ENCODE measurements at places on chromosomes 2 and 18. TPM values are rescaled to one million over a fixed set of nuclear protein-coding genes. Genes with fewer than 3 reads are reported as not detected.
A peak's percentile ranks its signal among the peaks of the same experiment; 100 is the strongest.

DNA sequence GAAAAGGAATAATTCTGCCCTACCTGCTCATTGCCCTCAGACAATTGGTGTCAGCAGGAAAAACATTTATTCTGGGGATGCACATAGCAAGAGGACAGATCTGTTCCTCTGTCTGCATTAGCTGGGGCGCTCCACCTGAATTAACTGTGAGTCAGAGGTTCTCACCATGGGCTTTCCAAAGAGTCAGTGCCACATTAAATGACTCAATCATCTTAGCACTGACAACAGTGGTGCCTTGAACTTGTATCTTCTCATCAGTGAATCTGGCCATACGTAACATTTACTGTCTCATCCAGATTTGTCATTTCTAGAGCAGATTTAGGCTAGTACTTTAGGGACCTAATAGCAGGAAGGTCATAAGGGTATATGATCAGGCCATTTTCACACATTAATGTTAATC lies 358.1 kb upstream of the CRIM1 start:
- H3K27me3 ChIP-seq, result no peaks in the 10 kb centered on the region
- DNase-seq, result no peak
- H3K4me3 ChIP-seq, result no peak overlapping the region
- H3K4me1 ChIP-seq, result no peaks in the 10 kb centered on the region
- no peaks in the 10 kb centered on the region for H3K36me3 ChIP-seq

GRCh38 chr2:96239091-96239490 lies 26.7 kb downstream of the TMEM127 start:
- H3K4me1 ChIP-seq, result peaks cover 2% of the 10 kb centered on the region
- H3K27me3 ChIP-seq, result no peaks in the 10 kb centered on the region
- H3K36me3 ChIP-seq, result no peaks in the 10 kb centered on the region
- no peak for DNase-seq
- no peak overlapping the region for H3K27ac ChIP-seq

GRCh38 chr18:60872434-60872833 lies 460.8 kb upstream of the CDH20 start:
- no peak overlapping the region for H3K4me3 ChIP-seq
- no peaks in the 10 kb centered on the region for H3K36me3 ChIP-seq
- H3K4me1 ChIP-seq, result no peaks in the 10 kb centered on the region

- H3K27me3 ChIP-seq, result no peaks in the 10 kb centered on the region
- no peaks in the 10 kb centered on the region for H3K36me3 ChIP-seq
- H3K4me1 ChIP-seq, result peaks cover 3% of the 10 kb centered on the region
- H3K27ac ChIP-seq, result no peak overlapping the region
- H3K4me3 ChIP-seq, result no peak overlapping the region
- DNase-seq, result peak; percentile 75
Measured at GRCh38 chr2:145380436-145381017, 860.6 kb upstream of the ZEB2 start.

DNA sequence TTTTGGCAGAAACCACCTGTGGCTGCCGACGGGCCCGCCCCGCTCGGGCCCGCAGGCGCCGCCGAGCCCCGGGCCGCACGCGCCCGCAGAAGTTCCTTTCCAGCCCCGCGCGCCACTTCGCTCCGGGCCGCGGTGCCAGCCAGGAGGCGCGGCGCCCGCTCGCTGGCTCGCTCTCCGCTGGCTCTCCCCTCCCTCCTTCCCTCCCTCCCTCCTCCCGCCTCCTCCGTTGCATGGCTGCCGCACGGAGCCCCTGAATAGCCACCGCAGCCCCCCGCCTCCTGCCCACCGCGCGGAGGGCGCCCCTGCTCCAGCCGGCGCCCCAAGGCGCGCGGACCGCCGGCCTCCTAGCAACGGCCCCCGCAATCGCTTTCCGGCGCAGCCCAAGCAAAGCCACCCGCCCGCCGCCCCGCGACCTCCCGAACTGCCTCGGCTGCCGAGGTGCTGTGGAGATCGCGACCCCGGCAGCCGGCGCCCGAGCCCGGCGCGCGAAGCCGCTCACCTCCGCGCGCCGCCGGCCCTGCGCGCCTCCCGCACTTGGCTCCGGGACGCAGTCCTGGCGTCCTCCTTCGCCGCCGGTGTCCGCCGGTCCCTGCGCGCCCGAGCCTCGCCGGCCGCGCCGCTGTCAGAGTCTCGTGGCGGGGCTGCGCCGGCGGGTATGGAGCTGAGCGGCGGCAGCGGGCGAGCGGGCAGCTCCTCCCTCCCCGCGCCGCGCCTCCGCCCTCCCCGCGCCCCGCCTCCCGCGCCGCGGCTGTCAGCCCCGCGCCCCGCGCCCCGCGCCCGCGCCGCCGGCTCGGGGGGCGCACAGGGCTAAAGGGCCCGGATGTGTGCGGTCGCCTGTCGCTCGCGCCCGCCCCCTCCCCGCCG lies at the start of gene ZBTB7C:
ZBTB7C (minus strand) TSS at position 657 of the 864 bp plus-strand sequence.
- no peak within 1 kb of the TSS for H3K27ac ChIP-seq
- peak within 1 kb of the TSS; percentile 72 for H3K4me3 ChIP-seq
- no peaks in the 10 kb centered on the region for H3K4me1 ChIP-seq
- H3K36me3 ChIP-seq, result no peaks in the 10 kb centered on the region

- no peaks in the 10 kb centered on the region for H3K4me1 ChIP-seq
- no peaks in the 10 kb centered on the region for H3K36me3 ChIP-seq
- H3K27me3 ChIP-seq, result no peaks in the 10 kb centered on the region
- no peak overlapping the region for H3K27ac ChIP-seq
- no peak overlapping the region for H3K4me3 ChIP-seq
Measured at GRCh38 chr2:194015751-194016150, 1641.3 kb upstream of the SLC39A10 start.

GRCh38 chr2:138373993-138374408 lies 127.6 kb upstream of the SPOPL start:
- no peaks in the 10 kb centered on the region for H3K27me3 ChIP-seq
- no peak overlapping the region for H3K4me3 ChIP-seq
- H3K36me3 ChIP-seq, result no peaks in the 10 kb centered on the region
- H3K4me1 ChIP-seq, result no peaks in the 10 kb centered on the region
- DNase-seq, result peak; percentile 32

DNA sequence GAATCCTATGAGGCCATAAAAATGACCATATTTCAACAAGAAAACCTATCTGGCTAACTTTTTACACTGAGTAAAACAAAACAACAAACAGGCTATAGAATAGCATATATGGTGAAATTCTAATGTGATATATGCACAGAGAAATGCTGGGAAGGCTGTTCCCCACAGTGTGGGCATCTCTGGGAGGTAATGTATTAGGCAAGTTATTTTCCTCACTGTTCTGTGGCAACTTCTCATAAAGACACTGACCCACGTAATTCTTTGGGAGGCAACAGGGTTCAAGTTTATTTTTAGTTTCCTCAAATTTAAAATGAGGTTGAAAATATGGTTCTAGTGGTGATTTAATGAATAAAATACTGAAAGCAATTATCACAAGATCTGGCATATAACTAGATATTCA lies 46.7 kb downstream of the RNU4ATAC start:
- DNase-seq, result no peak
- H3K27me3 ChIP-seq, result no peaks in the 10 kb centered on the region
- H3K4me1 ChIP-seq, result peaks cover 2% of the 10 kb centered on the region
- no peak overlapping the region for H3K27ac ChIP-seq

DNA sequence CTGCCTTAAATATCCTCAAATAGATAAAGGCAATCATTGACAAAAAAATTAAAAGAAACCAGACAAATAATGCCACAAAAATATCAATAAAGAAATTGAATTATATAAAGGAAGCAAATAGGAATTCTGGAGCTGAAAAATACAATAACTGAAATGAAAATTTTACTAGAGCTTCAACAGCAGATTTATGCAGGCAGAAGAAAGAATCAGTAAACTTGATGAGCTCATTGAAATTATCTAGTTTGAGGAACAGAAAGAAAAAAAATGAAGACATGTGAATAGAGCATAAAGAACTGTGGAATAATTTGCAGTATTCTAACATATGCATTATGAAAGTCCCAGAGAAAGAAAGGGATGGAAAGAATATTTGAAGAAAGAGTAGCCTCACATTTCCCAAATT lies 41.9 kb upstream of the ZCCHC2 start:
- H3K4me1 ChIP-seq, result no peaks in the 10 kb centered on the region
- no peak for DNase-seq
- no peaks in the 10 kb centered on the region for H3K36me3 ChIP-seq

DNA sequence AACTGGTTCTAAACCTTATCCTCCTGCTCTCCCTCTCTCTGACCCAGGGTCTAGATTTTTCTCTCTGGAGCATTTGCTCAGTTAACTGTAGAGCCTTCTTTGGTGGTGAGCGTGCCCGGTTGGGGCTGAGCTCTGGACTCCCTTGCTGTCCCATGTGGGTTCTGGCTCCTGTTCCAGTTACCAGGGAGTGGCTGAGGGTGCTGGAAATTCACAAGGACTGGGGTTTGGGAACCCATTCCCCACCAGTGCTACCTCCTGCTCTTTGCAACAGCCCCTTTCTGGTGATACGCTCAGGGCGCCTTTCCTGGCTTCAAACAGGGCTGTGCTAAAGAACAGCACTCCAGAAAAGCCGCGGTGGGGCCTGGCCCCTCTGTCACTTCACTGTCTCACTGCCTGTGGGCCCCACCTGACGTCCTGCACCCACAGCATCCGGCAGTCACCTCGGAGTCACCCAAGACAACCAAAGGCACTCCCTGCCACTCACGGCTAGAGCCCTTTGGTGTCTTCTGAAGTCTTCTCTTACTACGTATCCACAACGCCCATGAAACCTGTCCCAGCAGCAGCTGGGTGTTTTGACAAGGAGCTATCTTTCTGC lies 41.3 kb downstream of the CAPN13 start:
- no peak for DNase-seq
- no peak overlapping the region for H3K4me3 ChIP-seq
- H3K27ac ChIP-seq, result no peak overlapping the region
- H3K36me3 ChIP-seq, result no peaks in the 10 kb centered on the region
- H3K27me3 ChIP-seq, result peaks cover 2% of the 10 kb centered on the region
- no peaks in the 10 kb centered on the region for H3K4me1 ChIP-seq

DNA sequence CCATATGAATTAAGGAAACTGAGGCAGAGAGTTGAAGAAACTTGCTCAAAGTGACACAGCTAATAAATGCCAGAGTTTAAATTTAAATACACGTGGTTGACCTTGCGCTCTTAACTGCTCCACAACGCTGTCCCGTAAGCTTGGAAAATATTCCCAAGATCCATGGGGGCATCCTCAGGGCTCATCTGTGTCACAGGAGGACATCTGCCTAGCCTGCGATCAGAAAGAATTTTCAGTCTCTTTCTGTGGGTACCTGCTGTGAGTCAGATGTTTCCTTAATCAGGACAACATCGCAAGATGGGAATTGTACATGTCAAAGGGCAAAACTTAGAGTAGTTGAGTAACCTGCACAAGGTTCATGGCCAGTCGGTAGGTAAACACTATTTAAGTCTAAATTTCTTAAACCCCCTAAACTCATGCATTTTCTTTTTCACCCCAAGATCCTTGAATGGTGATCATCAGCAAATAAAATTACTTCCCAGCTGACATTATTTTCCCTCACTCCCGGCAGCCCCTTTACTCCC lies 1.4 kb downstream of the CMPK2 start:
- no peaks in the 10 kb centered on the region for H3K4me1 ChIP-seq
- no peak overlapping the region for H3K27ac ChIP-seq
- no peaks in the 10 kb centered on the region for H3K36me3 ChIP-seq
- H3K4me3 ChIP-seq, result no peak overlapping the region
- H3K27me3 ChIP-seq, result peaks cover 2% of the 10 kb centered on the region
- DNase-seq, result no peak

DNA sequence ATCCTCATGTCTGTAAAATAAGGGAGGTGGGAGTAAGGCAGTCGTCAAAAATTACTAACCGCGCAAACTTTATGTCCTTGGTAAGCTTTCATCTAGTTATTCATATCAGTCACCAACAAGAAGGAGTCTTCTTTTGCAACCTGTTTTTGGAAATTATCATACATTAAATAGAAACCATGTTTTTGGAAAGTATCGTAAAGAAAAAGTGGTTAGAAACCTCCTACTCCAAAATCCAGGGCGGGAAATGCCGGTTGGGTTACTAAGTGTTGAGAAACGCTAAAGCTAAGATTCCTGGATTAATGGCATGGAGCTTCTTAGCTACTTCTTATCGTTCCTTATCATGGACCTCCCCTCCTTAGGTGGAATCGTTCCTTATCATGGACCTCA lies 778 bp downstream of the BBS5 start:
- H3K36me3 ChIP-seq, result no peaks in the 10 kb centered on the region
- H3K4me1 ChIP-seq, result no peaks in the 10 kb centered on the region
- DNase-seq, result peak; percentile 22
- H3K27ac ChIP-seq, result peak overlapping the region; percentile 69
- H3K27me3 ChIP-seq, result no peaks in the 10 kb centered on the region
- H3K4me3 ChIP-seq, result peak overlapping the region; percentile 87

DNA sequence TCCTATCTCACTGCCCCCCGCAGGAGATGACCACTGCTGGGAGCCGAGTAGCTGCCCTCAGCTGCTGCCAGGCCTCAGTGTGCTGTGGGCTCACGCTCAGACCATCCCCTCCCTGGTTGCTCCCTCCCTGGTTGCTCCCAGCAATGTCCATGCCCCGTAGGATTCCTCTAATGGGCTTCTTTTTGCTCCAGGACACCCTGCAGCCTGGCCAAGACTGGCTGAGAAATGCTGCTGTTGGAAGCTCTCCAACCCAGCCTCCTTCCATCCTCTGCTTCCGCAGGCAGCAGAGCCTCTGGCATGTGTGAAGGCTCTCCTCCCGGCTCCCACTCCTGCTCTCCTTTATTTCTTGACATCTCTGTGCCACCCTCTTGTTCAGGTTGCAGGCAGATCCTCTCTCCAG lies 48.6 kb downstream of the SOX11 start:
- DNase-seq, result peak; percentile 7
- H3K27me3 ChIP-seq, result no peaks in the 10 kb centered on the region
- no peak overlapping the region for H3K27ac ChIP-seq
- no peaks in the 10 kb centered on the region for H3K36me3 ChIP-seq

DNA sequence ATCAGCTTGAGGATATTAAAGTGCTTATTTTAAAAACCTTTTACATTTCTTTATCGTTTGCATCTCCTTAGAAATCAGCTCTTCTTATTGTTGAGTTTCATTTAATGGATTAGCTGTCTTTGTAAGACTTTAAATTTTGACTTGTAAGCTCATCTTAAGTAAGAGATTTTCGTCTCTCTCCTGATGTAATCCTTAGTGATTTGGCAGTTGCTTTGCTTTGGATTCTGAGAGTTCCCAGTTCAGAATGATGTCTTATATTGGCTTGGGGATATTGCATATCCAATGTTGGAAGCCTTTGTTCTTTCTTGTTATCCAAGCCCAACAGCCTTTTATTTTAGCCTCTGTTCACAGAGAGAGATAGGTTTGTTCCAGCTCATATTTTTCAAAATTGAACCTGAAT lies 212.1 kb downstream of the ARL6IP6 start:
- H3K4me3 ChIP-seq, result no peak overlapping the region
- no peak for DNase-seq
- no peaks in the 10 kb centered on the region for H3K4me1 ChIP-seq
- no peaks in the 10 kb centered on the region for H3K27me3 ChIP-seq
- H3K27ac ChIP-seq, result no peak overlapping the region
- H3K36me3 ChIP-seq, result no peaks in the 10 kb centered on the region

GRCh38 chr18:38421872-38422615 lies 856.4 kb upstream of the CELF4 start:
- no peaks in the 10 kb centered on the region for H3K4me1 ChIP-seq
- H3K36me3 ChIP-seq, result no peaks in the 10 kb centered on the region
- H3K27me3 ChIP-seq, result no peaks in the 10 kb centered on the region
- no peak overlapping the region for H3K4me3 ChIP-seq
- DNase-seq, result no peak

The IL1R2 gene
- total RNA-seq, result 1.0 TPM

The PSMD1 gene
- total RNA-seq, result 125 TPM

The LOXL3 gene
- 12.6 TPM for total RNA-seq

The CREG2 gene
- total RNA-seq, result under 0.01 TPM

The SERPINB13 gene
- not detected for total RNA-seq

The SLC38A11 gene
- total RNA-seq, result 0.50 TPM

The TAF4B gene
- total RNA-seq, result 2.6 TPM

The CXCR4 gene
- total RNA-seq, result under 0.01 TPM

The DYSF gene
- total RNA-seq, result not detected

The COL5A2 gene
- total RNA-seq, result 253 TPM

The DCDC2C gene
- not detected for total RNA-seq

The DNAJC5G gene
- total RNA-seq, result not detected

The TTC32 gene
- total RNA-seq, result 5.6 TPM

The AFF3 gene
- total RNA-seq, result 0.50 TPM

The POU3F3 gene
- total RNA-seq, result not detected

The ALLC gene
- not detected for total RNA-seq

The LRRC30 gene
- not detected for total RNA-seq

Measured in fibroblast of lung (primary cell).